ENCODE measurements at places on chromosomes 2 and 18. TPM values are rescaled to one million over a fixed set of nuclear protein-coding genes. Genes with fewer than 3 reads are reported as not detected.

DNA sequence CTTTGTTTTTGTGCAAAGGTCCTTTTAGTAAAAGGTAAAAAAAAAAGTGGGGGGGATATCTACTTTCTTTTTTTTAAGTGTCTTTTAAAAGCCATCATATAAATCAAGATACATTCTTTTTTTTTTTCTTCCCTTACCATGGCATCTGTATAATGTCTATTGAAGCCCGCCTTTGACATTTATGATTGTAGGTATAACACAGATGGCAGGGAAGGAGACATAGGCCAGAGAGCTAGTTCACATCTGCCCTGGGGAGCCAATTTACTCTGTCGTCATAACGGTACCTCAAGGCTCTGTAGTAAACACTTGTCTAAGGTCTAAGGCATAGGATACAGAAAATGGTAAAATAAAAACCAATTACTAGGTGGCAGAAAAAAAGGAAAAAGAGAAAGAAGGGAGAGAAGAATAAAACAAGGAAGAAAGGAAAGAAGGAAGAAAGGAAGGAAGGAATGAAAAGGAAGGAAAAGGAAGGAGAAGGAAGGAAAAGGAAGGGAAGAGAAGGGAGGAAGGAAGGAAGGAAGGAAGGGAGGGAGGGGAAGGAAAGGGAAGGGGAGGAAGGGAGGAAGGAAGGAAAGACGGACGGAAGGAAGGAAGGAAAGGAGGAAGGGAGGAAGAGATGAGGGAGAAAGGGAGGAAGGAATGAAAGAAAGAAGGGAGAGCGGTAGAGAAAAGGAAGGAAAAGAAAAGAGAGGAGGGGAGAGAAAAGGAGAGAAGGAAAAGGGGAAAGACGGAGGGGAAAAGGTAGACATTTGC, 343.5 kb downstream of the RBM43 start:
- DNase-seq: no peak

- no peak for DNase-seq
These were observed 74.1 kb upstream of the KLHL14 start for GRCh38 chr18:32846896-32847295.

DNA sequence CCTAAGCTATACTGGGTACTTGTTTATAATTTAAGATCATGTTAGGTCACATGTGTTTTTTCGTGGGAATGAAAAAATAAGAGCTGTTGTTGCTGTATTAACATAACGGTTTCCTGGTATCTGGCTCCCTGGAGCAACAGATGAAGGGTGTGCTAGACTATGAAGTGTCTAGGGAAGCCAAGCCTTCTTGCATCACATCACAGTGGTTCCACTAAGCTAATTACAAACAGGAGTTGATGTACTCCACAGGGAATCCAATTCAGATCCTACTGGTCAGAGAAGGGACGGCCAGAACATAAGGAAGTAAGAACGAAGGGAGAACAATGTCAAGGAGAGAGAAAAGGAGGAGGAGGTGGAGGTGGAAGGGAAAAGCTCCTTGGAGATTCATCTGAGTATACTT, 193.0 kb upstream of the CYP26B1 start:
- no peak for DNase-seq

DNA sequence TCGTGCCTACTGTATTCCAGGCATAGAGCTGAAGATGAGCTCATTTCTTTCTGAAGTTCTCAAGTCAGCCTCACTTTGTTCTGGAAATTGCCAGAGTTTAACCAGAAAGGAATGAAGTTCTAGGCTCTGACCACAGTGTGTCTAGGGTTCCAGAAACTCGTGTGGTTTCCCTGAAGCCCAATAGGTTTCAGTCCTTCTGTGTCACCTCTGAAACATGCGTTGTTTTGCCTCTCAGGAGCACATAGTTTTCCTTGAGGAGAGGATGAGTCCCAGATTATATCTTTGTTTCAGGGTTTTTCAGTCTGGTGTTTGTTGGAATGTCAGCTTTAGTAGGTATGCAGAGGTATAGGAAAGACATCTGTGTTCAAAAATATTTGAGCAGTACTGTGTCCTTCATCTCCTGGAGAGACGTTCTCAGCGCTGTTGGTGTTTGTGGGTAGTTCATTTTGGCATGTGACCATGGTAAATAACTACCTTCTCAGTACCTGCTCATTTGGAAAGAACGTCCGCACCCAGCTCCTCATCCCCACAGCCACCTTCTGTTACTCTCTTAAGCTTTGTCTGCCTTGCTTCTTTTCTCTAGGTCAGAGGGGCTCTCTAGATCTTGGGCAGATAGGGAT, 56.6 kb downstream of the RALBP1 start:
- DNase-seq: peak; percentile 77

GRCh38 chr18:57353137-57353939, 981 bp downstream of the ST8SIA3 start:
- no peak for DNase-seq

DNA sequence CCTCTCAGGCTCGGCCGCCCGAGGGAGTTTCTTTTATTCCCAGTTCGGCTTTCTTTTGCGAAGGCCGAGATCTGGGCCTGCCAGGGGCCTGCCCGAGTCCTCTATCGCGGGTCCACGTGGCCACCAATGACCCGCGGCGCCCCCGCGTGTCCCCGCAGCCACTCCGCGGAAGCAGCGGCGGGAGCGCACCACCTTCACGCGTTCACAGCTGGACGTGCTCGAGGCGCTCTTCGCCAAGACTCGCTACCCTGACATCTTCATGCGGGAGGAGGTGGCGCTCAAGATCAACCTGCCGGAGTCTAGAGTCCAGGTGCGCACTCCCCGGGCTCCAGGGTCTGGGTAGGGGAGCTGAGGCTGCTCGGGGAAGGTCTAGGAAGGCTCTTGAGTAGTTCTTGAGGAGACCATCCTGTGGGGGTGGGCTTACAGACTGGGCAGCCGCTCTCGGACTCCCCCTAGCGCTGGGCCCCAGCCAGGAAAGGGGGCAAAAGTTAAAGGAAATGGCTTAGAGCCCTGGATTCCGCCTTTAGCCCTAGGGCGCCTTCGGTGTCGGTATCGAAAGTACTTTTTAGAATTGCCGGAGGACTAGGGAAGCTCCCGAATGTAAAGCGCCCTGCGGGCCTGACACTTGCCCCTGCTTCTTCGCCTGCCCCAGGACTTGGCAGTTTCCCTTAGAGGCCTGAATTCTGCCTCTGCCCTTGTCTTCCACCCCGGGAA, 3.4 kb downstream of the OTX1 start:
- DNase-seq: no peak

DNA sequence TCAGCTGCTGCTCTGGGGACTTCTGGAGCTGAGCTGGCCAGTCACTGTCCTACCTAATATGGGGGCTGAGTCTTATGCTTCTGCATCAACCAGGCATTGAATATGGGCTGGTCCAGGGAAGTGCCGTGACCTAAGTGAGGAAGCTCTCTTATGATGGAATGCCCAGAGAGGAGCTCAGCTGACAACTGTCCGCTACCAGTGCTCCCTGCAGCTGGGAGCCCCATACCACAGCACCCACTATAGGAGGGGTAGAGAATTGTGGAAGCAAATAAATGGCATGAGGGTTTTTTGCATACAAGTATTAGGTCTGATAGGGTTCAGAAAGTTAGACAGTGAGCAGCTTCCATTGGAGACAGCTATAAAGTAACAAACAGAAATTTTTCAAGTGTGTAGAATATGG, 4.5 kb downstream of the TIMM21 start:
- DNase-seq: no peak

Gene KCTD1
- 14.7 TPM for total RNA-seq
